Central memory CD8-positive, alpha-beta T cell (primary cell): ENCODE measurements at places on chromosomes 12 and 14.

- DNase-seq = no peak
These were observed 17.7 kb downstream of the STXBP6 start for GRCh38 chr14:25032092-25032784.

DNA sequence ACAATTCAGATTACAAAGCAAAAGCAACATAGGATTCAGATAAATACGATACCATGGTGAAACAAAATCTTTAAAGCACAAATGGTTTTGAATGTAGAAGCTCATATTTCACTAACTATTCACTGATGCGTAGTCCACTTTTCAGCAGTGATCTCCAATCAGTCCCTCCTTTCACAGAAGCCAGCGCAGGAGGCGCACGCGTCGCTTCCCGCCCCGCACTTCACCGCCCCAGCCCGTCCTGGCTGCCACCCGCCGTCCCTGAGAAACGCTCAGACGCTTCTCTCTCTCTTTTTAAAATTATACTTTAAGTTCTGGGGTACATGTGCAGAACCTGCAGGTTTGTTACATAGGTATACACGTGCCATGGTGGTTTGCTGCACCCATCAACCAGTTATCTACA, 19.8 kb upstream of the CHFR start:
- no peak for DNase-seq

- DNase-seq = no peak
These were observed at the start of gene ANKS1B for GRCh38 chr12:99984271-99985128. TSS of gene ANKS1B (minus strand) at chr12:99984936. CDS start at chr12:99984237, 699 bp downstream.

DNA sequence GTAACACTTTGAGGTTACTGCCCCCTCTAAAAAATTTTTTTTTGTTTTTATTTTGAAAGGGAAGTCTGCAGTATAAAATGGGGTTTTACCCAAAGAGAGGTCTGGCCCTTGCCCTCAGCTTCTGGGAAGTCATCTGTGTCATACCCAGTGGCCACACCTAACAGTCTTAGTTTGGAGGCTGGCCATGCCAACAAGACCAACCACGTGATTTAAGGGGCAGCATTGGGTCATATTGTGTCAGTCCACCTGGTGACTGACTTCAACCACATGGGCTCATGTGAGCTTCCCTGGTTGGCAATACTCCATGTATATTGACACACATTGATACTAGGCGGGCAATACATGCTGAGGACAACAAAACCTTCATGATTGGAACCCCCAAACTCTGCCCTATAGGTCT, 173.9 kb downstream of the GXYLT1 start:
- DNase-seq = no peak

DNA sequence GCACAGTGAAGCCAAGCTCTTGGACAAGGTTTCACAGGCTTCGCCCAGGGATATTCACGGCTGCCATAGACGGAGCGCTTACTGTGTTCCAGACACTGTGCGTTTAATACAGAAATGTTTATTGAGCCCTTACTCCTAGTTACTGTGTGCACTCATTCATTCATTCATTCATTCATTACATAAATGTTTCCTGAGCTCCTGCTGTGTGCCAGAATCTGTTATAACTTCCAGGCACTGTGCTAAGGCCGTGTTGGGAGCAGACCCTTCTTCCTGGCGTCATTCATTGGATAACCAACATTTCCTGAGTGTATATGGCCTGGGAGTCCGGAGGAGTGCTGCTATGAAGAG, 760 bp upstream of the MED13L start:
- DNase-seq = no peak

DNA sequence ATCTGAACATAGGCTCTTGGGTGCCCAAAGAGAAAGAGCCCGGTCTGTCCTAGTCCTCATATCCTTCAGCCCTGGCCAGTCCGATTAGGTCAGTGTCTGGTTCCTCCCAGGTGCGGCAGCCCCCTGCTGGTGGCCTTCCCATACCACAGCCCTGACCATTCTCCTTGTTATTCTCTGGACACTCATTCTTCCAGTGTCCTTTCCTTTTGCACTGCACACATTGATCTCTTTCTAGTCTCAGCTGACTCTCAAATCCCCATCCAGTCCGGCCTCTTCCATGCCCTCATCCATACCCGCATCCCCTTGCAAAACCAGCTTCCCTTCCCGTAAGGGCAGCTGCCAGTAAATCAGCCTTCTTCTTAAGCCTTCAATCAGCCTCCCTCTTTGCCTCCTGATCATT, 1316.3 kb downstream of the TMEM121 start:
- DNase-seq = no peak

DNA sequence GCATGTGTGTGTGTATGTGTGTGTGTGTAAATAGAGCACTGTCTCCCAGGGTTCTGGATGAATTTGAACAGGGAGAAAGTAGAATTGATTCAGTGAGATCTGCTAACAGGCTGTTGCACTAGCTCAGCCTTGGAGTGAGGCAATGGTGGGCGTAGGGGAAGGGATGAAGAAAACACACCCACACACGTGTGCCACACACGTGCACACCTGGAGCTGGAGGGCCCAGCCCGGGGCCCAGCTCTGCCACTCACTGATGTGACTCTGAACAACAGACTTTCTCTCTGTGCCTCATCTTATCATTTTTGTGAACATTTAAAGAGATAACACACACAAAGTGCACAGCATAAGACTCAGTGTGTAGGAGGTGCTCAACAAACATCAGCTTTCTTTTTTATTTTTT, 4.2 kb downstream of the ACACB start:
- no peak for DNase-seq

GRCh38 chr12:94200695-94201094, 52.3 kb downstream of the PLXNC1 start:
- no peak for DNase-seq

DNA sequence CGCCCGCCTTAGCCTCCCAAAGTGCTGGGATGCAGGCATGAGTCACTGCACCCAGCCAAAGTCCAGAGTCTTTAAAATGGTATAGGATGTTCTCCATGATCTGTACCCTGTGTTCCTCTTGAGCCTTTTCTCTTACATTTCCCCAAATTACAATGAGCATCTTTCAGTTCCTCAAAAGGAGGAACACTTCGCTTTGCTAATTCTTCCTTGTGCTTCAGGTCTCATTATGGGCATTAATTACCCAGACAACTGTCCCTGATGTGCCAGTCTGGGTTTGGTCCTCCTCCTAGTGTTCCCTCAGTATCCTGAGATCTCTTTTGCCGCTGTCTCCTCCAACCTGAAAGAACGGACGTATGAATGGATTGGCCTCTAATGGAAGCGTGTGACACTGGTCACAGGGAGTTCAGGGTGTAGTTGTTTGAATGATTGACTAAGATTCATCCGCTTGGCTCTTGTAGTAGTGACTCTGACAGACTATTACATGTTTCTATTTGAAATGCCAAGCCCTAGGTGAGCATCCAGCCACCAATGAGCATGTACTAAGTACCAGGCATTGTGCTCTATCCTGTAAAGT, 8.2 kb downstream of the PRKCH start:
- no peak for DNase-seq

DNA sequence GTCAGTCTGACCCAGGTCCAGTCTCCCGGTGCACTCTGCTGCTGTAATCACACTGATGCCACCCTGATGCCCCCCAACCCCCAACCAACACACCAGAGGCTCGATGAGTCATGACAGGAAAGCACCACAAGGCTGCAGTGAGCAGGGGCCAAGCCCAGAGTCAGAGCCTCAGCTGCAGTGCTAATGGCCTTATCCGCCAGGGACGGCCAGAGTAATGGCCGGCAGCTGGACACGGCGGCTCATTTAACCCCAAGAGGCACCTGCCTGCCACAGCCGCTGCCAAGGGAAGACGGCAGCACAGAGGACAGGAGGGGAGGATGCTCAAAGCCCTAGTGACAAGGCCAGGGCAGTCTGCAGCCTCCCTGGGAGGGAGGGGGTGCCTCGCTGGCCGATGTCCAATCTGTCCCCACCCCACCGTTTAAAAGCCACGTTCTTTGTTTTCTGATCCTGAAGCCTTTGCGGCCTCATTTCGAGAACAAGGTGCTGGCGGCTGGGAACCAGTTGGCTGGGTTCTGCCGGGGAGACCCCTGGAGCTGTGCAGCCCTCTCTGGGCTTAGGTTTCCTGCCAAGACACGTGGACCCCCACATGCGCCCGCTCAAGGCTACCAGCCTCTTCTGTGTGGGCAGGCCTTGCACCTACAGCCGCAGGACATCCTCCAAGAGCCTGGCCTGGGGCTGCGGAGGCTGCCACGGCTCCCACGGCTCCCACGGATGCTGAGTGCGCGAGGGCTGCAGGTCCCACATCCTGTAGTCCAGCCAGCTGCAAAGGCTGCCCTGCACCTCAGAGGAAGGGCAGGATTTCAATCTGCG, 13.1 kb downstream of the CCDC85C start:
- no peak for DNase-seq

GRCh38 chr12:95574799-95575452, 23.6 kb upstream of the USP44 start:
- no peak for DNase-seq

DNA sequence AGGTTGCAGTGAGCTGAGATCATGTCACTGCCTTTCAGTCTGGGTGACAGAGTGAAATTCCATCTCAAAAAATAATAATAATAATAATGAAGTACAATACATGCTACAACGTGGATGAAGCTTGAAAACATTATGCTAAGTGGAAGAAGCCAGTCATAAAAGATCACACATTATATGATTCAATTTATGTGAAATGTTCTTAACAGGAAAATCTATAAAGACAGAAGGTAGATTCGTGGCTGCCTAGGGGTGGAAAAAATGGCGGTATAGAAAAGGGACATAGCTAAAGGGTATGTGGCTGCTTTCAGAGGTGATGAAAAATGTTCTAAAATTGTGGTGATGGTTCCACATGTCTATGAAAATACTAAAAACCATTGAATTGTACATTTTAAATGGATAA, 41.0 kb upstream of the AMIGO2 start:
- DNase-seq = no peak

- no peak for DNase-seq
These were observed 263.4 kb upstream of the PLEKHG7 start for GRCh38 chr12:92439420-92439805.

DNA sequence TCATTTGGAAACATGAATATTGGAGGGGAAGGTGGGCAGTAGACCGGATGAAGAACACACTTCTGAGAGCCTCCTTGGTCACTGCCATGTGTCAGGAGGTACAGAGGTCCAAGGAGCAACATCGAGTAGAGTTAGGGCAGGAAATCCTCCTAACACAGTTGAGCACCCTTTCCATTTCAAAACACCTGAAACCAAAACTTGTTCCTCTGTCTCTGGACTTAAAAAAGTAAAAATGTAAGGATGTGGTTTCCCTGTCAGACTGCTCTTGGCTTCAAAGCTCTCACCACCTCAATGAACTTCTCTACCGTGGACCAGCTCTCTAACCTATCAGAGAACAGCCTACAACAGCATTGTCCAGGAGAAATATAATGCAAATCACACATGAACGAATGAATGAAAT, 573.9 kb downstream of the NOVA1 start:
- no peak for DNase-seq

- no peak for DNase-seq
These were observed 11.2 kb downstream of the LLPH start for GRCh38 chr12:66119229-66119869.

- no peak for DNase-seq
These were observed 1.1 kb downstream of the MED6 start for GRCh38 chr14:70599345-70599744.

- no peak for DNase-seq
These were observed 287.4 kb upstream of the ALG10 start for GRCh38 chr12:33734871-33735270.

GRCh38 chr14:38175658-38176057, 32.0 kb upstream of the SSTR1 start:
- no peak for DNase-seq

DNA sequence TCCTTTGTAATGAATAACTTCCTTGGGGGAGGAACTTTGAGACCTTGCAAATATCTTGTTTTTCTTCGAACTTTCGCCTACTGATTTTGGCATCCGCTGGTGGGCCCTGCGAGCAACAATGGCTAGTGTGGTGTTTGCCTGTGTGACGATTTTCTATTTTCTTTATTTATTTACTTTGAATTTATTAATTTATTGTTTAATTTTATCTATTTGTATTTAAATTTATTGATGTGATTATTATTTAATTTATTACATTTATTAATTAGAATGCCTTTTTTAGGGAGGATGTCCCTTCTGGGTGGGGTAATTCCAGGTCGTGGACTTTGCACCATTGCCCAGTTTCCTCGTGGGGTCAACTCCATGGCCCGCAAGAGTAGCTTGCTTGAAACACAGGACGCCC, 149.7 kb downstream of the ZNF664 start:
- no peak for DNase-seq

DNA sequence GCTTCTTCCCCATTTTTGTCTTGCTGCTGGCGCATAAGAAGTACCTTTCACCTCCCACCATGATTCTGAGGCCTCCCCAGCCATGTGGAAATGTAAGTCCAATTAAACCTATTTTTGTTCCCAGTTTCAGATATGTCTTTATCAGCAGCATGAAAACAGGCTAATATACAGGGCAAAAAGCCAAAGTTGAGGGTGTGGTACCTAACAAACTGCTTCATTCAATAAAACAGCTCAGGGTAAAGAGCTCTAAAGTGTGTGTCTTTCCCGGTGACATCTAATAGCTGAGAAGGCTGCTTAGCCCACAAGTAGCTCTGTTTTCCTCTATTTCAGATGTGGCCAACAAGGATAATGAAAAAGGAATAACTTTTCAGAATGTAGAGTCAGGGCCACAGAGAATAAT, 76.7 kb upstream of the SLC8A3 start:
- DNase-seq = no peak

DNA sequence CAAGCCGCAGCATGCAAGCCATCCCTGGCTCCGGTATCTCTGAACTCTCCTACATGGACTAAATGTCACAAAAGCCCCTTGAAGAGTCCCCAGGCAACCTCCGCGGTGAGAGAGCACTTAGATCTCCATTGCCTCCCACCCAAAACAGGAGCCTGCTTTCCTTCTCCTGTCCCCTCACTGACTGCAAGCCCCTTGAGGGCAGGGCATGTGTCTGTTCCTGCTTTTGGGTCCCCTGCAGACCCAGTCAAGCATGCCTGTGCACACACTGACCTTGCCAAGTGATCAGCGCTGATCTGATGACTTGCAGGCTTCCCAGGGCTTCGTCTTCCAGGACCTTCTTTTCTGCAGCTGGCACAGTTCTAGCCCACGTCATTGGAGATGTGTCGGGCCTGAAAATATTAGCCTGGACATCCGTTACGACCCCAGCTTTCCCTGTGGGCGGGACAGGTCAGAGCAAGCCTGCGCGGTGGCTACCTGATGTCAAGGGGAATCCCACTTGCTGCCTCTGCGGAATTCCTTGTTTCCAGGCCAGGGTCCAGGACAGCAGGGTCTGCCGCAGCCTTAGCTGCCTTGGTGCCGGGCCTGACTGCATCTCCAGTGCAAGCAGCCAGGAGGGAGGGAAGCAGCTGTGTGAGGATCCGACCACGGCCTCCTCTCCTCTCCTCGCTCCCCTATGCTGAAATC, 92.5 kb downstream of the FBXL14 start:
- DNase-seq = no peak
